DMS79 (cell line): ENCODE measurements at places on chromosomes 5 and 9.

DNA sequence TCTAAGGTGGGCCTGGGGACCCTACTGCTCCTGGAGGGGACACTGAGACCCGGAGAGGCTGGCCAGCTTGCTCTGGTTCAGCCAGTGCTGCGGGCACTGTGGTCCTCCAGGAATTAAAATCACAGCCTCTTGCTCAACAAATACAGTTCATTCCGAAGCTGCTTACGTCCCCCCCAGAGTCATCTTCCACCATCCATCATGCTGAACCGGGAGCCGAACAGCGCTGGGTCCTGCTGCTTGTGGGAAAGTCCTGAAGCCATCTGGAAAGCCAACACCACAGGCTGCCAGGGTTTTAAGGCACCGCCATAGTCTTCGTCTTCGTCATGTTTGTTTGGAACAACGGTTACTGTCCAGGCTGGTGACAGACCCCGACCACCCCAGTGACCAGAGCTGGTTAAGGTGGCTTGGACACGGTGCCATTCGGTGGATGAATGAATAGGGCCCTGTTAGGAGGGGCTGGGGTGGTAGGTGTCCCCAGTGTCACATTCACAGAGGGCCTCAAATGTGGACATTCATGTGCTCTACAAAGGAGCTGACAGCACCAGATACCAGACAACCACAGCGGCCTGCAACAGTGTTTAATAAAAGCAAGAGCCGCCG is 81.6 kb upstream of the PHYKPL start:
- no peak for DNase-seq

- no peak for DNase-seq
These were observed 33.8 kb upstream of the RPL26L1 start for GRCh38 chr5:172925336-172925948.

DNA sequence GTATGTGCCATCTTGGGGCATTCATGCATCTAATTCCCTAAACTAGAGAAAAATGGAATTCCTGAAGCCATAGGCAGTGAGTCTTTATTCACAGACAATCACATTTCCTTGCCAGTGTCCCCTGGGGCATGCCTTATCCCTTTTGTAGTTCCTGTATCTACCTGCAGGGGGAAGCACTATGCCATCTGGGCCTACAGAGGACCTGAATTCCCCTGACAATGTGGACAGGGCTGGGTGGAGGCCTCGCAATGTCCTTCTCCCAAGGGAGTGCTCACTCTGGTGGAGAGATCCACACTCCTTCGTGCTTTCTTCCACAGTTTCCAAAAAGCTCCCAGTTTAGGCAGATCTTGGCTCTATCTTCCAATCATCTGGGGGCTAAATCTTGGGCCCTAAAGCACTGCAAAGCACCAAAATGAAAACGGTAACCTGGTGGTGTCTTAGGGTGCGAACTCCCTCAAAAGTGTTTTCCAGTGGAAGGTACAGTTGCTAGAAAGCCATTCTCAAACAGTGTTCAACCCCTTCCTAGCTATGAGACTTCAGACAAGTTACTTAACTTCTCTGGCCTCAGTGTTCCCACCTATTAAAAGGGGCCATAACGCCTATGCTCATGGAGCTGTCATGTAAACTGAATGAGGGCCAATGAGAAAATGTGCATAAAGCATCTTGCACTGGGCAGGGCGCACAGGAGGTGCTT is 17.5 kb downstream of the WHRN start:
- no peak for DNase-seq

- DNase-seq, result no peak
These were observed 39.7 kb upstream of the SPRY4 start for GRCh38 chr5:142364251-142365145.

- no peak for DNase-seq
These were observed 197.3 kb downstream of the MELK start for GRCh38 chr9:36770025-36770424.

DNA sequence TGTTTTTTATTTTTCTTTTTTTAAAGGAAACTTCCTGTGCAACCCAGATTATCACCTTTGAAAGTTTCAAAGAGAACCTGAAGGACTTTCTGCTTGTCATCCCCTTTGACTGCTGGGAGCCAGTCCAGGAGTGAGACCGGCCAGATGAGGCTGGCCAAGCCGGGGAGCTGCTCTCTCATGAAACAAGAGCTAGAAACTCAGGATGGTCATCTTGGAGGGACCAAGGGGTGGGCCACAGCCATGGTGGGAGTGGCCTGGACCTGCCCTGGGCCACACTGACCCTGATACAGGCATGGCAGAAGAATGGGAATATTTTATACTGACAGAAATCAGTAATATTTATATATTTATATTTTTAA is 2.1 kb downstream of the CSF2 start:
- DNase-seq, result no peak

- no peak for DNase-seq
These were observed 27.3 kb downstream of the CENPP start for GRCh38 chr9:92353051-92353450.

- no peak for DNase-seq
These were observed 25.4 kb upstream of the MVB12B start for GRCh38 chr9:126301196-126301595.

- DNase-seq, result no peak
These were observed 26.5 kb downstream of the TRMO start for GRCh38 chr9:97895695-97896332.

DNA sequence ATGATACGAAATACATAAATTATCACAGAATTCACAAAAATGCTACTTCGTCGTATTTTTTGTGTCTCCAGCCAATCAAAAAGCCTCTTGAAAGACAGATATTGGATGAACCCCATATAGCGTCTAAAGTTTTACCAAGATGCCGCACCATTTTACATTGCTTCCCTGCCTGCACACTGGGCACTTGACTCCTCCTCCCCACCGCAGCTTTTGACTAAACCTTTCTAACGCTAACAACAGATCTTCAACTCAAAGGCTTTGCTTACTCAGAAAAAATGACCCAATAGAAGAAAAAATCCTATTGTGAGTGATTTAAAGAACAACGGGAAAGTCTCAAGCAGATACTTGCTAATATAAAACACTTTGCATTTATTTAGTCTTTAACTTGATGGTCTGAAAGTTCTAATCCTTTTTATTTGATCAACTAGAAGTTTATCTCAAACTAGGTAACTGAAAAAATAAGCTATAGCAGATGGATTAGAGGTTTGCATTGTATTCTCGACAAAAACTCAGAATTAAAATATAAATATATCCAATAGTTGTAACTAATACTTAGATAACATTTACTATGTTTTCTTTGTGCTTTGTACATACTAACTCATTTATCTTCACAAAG is 609.1 kb upstream of the DMAC1 start:
- DNase-seq, result no peak

- no peak for DNase-seq
These were observed 677.3 kb downstream of the PRELID2 start for GRCh38 chr5:145157841-145158240.

- no peak for DNase-seq
These were observed 464.5 kb upstream of the SMARCA2 start for GRCh38 chr9:1550636-1551035.

DNA sequence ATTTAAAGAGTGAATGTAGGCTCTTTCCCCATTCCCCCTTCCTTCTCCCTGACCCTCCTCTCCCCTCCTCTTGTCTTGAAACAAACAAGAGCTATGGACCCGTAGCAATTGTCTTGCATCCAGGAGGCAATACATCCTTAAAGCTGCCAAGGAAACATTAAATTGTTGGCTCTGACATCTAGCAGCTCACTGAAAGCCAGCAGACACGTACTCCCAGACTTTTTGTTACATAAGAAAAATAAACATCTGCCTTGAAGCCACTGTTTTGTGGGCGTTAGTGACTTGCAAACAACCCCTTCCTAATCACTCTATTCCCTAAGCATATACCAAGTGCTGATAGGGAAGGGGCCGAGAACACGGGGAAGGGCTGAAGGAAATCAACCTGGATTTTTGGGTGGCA is 8.6 kb downstream of the SLC45A2 start:
- DNase-seq, result no peak

DNA sequence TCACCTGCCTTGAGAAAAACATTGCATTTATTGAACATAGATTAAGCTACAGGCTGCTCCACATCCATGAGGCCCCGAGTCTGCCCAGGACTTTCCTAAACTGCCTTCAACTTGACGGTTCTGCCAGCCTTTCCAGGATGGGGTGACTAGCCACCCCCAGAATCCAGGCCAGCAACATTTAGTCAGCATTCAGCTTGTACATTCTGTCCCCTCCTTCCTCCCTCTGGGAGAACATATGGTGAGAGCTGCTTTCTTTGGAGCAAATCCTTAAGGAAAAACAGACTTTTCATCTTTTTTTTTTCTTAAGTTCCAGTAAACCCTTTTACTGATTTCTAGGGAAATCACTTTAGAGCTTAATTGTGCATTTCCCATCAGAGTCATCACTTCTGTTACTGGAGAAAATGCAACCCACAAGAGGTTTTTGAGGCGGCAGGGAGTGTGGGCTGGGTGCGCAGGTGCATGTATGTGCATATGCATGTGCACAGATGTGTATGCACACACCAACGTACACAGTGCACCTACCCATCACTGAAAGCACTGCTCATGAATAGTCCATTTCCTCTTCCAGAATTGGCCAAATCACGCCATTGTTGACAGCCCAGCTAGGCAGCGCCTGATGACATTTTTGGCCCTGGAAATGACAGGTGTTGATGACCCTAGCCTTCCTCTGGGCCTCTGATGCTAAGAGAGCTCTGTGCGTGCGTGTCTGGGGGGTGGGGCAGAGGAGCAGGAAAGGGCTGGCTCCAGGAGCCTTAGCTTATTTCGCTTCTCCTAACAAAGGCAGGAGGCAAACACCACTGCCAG is 145.6 kb downstream of the HSD17B3 start:
- no peak for DNase-seq

DNA sequence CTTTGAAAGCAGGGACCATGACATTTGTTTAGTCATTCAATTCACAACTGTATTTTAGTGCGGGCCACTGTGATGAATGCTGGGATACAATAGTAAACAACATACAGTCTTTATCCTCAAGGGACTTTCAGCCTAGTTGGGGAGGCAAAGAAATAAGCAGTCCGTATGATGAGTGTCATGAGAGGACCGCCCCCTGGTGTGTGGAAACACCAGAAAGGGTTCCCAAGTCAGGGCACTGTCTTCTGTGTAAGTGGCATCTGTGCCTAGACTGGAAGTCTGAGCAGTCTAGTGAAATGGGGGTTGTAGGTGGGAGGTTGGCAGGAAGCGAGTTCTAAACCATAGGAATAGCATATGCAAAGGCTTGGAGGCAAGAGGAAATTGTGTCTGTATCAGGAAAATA is 6.8 kb downstream of the C9orf43 start:
- no peak for DNase-seq

GRCh38 chr5:143860211-143860610 is 48.2 kb downstream of the HMHB1 start:
- no peak for DNase-seq

DNA sequence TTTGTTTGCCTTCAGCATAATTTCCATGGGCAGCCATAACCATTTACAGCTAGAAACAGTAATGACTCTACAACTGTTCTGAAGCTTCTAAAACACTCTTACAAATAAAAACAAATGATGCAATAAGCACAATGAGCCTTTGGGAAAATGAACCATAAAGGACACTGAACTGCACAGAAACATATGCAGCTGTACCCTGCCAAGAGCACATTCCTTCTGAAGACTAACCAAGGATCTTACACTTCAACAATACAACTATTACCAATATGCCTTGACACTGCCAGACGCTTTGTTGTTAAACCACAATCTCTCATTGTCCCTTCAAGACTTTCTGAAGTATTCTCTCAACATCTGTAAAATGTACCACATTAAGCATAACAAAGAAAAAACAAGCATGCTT is 104.2 kb upstream of the HMHB1 start:
- DNase-seq, result peak; percentile 10

DNA sequence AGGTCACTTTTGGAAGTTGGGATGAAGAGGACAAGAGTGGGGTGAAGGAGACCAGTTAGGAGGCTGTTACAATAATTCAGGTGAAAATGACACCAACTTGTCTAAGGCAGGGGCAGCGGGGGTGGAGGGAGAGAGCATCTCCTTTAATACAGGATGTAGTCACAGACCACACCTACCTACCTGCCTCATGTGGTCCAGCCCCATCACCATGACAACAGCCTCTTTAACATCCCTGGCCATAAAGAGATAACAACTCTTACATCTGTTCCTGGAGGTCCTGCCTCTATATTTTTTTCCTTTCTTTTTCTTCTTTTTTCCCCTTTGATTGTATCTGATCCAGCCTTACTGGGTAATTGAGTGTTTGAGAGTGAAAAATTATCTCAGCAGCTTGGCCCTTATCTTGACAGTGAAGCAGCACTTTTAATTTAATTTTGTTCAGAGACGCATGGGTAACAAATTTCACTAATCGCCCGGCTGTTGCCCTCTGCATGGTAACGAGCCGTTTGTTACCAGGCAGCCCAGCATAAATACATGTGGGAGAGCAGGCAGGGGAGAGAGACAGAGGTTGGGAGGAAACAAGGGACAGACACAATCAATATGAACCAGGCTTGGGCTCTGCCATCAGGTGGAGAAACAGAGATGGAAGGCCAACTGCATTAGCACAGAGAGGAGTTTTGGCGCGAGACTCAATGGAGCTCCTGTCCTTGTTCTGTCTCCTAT is 338.1 kb downstream of the ASTN2 start:
- DNase-seq, result no peak

GRCh38 chr5:75668445-75668844 is 48.8 kb downstream of the POC5 start:
- DNase-seq, result no peak

DNA sequence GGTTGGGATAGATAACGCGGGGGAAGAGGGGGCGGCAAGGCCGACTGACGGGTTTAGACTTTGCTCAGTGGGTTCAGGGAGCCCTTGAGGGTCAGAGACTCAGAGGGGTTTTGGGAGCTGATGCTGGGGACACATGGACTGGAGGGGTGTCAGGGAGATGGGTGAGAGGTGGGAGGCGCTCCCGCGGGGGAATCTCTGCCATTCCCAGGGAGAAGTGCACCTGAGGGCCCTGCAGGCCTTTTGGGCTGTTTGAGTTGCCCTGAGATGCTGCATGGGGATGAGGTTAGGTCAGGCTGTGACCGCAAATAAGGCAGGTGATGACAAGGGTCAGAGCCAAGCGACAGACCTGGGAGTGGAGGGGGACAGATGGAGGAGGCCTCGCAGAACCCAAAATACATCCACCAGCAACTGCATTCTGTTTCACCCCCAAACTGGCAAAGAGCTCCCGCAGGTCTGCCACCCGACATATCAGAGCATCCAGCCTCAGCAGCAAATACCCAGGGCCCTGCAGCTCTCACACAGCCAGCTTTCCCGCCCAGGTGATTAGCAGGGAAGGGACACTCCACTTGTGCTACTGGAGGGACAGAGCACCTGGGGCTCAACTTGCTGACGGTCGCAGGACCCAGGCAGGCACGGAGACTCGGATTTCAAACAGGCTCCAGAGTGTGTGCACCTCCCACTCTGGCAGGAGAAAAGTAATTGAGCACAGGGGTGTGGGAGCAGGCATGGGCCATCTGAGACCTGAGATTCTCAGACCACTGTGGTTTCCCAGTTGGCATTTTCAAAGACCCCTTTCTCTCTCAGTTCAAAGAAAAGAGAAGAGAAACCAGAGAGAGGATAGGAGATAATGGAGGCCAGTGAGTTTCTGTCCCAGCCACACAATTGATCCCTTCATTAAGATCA is 26.4 kb downstream of the TMOD1 start:
- no peak for DNase-seq
